Activated CD4-positive, alpha-beta memory T cell treated with anti-CD3 and anti-CD28 coated beads for 36 hours (primary cell): ENCODE measurements at places on chromosomes 12 and 14. TPM values are rescaled to one million over a fixed set of nuclear protein-coding genes. Genes with fewer than 3 reads are reported as not detected.

DNA sequence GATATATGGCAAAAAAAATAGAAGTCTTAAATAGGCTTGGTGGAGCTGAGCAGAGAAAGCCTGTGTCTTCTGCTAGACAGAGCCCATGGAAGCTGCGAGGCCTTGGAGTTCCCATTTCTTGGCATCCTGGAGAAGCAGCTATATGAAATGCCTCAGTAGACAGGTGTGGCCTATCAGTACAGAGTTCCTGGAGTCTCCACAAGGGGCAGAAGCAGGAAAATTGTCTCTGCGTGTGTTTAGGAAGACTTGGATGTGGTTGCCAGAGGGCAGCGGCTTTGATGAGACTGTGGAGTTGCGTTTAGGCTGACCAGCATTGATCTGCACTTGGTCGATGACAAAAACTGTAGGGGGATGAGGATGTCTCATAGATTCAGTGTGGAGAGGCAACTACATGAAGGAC is 334.5 kb upstream of the SEL1L start:
- no peak for DNase-seq

DNA sequence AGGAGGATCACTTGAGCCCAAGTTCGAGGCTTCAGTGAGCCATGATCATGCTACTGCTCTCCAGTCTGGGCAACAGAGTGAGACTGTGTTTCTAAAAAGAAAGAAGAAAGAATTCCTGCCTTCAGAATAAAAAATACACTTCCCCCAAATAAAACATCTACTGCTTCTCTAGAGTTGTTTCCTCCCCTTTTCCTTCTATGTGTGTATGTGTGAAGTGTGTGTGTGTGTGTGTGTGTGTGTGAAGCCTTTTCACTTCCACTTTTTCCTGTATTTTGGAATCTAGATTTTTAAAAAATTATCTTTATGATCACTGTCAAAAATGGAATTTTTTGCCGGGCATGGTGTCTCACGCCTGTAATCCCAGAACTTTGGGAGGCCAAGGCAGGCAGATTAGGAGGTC is 12.6 kb upstream of the SNX6 start:
- DNase-seq, result no peak

DNA sequence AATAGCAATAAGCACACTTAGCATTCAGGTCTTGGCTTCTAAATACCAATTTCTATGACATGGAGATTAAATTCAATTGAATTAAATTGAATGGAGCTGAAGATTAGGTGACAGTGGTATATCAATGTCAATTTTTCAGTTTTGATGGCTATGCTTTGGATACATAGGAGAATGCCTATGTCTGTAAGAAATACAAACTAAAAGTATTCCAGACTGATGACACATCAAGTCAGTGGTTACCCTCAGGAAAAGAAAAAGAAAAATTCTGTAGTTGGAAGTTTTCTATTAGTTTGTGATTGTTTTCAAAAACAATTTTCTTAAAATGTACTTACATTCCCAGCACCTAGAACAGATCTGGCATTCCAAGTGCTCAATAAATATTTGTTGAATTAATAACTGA is 4.9 kb upstream of the DCAF4 start:
- no peak for DNase-seq

DNA sequence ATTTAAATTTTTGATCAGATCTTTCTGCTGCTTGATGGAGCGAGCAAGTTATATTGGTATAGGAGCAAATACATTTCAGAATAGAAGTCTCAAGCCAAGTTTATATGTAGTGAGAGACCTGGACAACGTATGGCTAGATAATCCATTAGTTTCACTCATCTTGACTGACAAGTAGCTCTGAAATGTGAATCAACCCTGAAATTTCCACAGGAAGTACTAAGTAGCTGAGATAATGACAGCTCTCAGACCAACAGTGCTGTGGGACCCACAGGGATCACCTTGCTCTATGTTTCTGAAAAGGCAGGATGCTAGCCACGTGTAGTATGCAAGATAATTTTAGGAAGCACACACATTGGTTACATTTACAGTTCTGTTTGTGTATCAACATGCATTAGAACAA is 258.6 kb upstream of the FOXN3 start:
- no peak for DNase-seq

GRCh38 chr12:82635263-82635662 is 51.4 kb upstream of the TMTC2 start:
- no peak for DNase-seq

- DNase-seq, result no peak
Observed at GRCh38 chr12:38850461-38850860, 54.9 kb downstream of the CPNE8 start.

The KCNH5 gene
- total RNA-seq, result not detected

The CLEC2B gene
- total RNA-seq, result 13.7 TPM

The CYP27B1 gene
- 8.2 TPM for total RNA-seq

- no peak for DNase-seq
Observed at GRCh38 chr14:20775043-20775442, 6.0 kb upstream of the RNASE6 start.

GRCh38 chr14:31864937-31865855 is 211.9 kb upstream of the ARHGAP5 start:
- DNase-seq, result no peak

DNA sequence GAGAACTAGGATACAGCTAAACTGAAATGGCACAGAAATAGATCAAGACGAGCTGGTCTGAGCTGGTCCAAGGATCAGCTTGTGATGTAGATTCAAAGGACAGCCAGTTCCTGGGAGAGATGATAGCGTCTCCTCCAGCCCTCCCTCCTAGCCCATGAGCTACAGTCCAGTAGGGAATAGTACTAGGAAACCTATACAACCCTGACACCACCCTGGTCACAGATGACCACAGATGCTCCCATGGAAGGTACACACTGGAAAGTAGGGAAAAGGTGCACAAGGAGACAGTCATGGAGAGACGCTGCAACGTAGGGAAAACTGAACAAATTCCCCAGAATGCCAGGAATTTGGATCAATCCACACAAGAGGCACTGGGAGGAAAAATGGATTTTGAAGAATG is 6.9 kb downstream of the GCH1 start:
- no peak for DNase-seq

The OTUB2 gene
- 2.0 TPM for total RNA-seq

The MGP gene
- total RNA-seq, result not detected

The A2ML1 gene
- not detected for total RNA-seq

DNA sequence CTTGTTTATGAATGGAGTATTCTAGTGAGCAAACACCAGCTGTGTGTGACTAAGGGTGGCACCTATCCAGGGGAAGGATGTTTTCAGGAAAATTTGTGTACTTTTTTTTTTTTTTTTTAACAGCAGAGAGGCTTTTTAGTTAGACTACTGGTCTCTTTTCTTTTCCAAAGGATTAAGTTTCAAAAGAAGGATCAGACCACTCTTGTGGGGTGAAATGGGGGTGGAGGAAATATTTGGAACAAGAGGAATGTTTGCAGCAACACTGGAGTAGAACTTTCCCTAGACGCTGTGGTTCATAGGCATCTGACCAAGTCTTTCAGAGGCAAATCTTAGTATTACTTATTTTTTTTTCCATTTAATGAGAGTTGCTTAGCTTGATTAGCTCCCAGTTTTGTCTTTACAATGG is 21.1 kb downstream of the NUBPL start:
- DNase-seq, result no peak

- DNase-seq, result no peak
Observed at GRCh38 chr12:93668919-93669418, 8.2 kb upstream of the CRADD start.

GRCh38 chr12:54053003-54053750 is 458 bp upstream of the HOXC4 start:
- no peak for DNase-seq

DNA sequence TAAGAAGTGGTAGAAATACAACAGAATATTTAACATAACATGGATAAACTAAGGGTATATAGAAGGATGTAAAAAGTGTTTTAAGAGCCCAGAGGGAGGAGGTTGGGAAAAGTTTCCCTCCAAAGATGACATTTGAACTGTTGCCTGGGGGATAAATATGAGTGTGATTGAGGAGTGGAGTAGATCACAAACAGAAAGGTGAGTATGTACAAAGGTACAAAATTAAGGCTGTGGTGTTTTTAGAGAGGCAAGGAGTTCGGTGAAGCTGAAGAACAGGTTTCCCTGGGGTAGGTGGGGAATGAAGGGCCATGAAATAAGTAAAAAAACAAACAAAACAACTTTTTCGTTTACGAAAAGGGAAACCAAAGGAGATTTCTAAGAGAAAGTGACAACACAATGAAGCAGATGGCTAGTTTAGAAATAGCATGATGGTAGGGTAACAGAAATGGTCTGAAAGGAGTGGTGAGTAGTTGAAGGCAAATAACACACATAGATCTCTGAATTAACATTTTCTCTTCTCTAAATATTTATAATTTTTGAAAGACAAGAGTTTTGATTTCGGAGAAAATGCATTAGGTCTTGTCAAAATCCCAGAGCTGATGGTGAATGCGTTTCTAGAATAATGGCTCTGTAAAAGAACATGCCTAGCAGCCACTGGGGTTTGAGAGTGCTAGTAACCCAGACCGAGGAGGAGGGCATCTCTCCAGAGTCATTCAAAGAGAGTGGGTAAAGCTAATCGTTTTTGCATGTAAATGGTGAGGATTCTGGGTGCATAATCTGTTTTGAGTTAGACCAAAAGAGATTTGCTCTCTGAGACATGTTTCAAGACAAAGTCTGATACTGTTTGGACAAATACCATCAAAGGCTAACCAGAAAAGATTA is 240.4 kb upstream of the DCN start:
- no peak for DNase-seq

The MANSC4 gene
- not detected for total RNA-seq

The NPFF gene
- total RNA-seq, result not detected

- no peak for DNase-seq
Observed at GRCh38 chr12:57889500-57889989, 43.0 kb upstream of the CTDSP2 start.

DNA sequence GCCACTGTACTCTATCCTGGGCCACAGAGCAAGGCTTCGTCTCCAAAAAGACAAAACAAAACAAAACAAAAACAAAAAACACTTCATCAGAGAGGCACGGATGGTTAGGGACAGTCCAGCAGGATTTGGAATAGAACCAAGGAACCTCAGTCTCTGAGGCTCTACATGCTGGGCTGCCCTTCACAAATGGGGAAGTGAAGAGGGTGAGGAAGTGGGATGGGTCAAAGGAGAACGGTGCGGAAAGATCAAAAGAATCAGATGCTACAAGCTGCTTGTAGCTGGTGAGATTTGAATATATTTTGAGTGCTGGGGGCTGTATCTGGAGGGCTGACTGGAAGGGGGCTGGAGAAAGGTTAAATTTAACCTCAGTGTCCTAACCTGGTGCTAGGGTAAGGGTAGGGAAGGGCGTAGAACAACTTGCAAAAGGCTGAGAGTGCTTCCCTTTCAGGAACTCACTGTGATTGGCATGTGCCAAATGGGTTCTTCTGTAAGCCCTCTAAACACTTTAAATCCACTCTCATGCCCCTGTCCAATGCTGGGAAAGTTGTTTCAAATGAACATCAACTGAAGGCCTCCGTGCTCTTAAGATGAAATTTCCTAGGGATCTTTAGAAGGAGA is 4.6 kb downstream of the FOXJ2 start:
- DNase-seq, result no peak

GRCh38 chr12:27515671-27516070 is 8.3 kb upstream of the PPFIBP1 start:
- DNase-seq, result no peak

The KRT77 gene
- total RNA-seq, result not detected

DNA sequence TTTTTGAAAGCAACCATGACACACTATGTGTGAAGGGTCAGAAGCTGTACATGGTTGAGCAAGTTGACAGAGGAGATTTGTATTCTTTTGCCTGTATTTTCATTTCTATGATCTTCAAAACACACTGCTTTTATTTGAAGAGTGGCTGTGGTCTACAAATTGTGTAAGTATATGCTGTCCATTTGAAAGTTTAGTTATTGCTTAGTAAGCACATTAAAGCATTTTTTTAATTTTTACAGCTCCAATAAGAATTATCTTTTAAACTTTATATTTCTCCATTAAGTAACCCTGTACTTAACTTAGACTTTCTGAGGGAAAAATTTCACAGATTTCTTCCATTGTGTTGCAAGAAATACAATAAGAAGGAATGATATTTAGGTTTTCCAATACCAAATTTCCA is 915.2 kb downstream of the SLC6A15 start:
- DNase-seq, result no peak

DNA sequence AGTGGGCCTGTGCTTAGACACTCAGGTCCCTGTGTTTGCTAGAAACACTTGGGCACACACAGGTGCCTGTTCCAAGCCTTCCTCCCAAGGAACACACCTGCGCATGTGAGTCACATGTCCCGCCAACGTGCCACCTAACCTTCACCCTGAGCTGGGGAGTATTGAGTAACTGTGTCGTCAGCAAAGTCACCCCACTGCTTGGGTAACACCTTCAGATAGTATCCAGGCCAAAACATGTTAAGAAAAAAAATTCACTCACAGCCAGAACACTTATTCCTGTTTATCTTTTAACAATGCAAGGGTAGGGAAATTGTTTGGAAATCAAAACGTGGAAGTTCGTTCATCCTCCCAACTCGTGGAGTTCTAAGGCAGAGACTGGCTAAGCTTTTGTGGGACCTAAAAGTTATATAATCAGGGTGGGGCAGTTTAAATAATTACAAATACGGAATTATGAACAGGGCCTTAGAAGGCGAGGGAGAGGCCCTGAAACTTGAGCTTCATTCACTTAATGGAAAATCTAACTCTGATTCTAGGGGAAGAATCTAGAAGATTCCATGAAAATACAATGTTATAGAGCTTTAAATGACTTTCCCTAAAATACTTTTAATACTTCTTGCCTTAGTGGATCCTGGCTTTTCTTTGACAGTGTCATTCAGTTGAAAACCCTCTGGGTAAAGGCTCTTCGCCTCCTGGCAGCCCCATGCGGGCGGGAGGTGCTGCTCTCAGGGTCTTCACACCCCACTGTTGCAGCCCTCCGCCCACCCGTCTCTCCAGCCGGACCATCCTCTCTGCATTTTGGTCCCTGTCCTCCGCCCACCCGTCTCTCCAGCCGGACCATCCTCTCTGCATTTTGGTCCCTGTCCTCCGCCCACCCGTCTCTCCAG is 30.3 kb upstream of the ADIPOR2 start:
- DNase-seq, result peak; percentile 72

DNA sequence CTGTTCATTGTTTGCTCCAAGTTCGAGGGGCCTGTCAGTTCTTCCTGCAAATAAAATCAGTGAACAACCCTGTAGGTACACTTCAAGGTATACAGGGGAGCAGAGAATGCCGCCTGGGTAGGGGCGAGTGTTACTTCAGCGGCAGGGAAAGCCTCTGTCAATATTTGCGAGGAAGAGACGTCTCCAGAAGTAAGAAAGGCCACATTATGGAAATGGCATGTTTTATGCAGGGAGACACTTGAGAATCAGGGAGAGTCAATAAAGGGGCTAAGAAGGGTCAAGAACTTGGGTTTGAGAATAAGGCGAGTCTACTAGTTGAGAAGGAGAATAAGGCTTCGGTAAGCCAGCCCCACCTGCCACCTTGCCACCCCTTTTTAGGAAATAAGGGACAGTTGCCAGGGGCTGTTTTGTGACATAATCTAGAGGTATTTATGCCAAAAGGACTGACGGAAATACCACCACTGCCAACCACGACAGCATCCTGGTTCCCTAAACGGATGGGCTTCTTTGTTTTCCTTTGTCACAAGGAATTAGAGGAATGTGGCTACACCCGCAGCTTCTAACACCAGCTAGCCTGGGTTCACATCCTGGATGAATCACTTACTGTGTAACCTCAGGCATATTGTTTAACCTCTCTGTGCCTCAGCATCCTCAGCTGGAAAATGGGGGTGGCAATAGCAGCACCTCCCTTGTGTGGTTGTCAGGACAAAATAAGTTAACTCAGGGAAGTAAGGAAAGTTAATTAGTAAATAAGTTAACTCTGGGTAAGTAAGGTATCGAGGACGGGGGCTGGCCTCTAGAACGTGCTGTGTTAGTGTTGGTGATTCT is 67.7 kb downstream of the EID3 start:
- no peak for DNase-seq

The CCDC198 gene
- total RNA-seq, result not detected

GRCh38 chr12:77835969-77836368 is 5.3 kb downstream of the NAV3 start:
- no peak for DNase-seq
